Body of pancreas (tissue), 4 donors: ENCODE measurements at places on chromosomes 13 and 19. TPM values are rescaled to one million over a fixed set of nuclear protein-coding genes. Genes with fewer than 3 reads are reported as not detected.
A peak's percentile ranks its signal among the peaks of the same experiment; 100 is the strongest.

Gene DDX49
- 44.2 TPM for total RNA-seq

Gene ZNF625
- total RNA-seq: 2.3 TPM

Gene PRR12
- 8.0 TPM for total RNA-seq

Gene CKM
- not detected for total RNA-seq

Gene NALCN
- 1.6 TPM for total RNA-seq

Gene ADAMTSL5
- 1.3 TPM for total RNA-seq

Gene CARM1
- 11.7 TPM for total RNA-seq

Gene FFAR2
- total RNA-seq: not detected

DNA sequence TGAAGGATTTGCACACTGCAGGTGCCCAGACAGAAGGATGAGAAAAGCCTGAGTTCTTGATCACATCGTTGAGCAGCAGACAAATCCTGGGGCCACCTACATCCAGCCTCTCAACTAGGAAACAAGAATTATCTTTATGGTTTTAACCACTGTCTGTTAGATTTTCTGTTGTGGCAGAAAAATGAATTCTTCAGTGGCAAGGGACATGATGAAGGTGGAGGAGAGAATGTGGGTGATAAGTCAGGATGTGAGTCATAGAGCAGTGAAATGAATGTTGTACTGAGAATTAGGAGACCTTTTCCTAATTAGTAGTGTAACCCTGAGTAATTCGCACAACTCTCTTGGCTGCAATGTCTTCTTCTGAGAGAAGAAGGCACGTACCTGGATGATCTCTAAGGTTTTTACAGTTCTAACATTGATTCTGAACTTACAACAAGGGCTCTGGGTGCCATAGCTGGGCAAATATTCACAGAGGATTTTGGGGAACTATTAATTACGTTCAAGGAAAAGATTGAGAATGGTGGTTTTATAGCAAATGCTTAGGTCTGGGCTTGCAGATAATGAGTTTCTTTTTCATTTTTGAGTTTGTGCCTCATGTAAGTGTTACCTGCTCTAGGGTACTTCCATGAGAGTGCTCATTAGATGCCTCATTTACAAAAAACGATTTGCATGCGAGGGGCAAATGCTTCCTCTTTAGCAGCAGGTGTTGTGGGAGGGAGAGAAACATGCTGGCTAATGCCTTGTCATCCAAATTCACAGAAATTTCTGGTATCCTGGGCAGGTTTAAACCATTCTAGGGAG lies 111.0 kb upstream of the KL start:
- no peaks in the 10 kb centered on the region for H3K4me1 ChIP-seq
- H3K27me3 ChIP-seq: no peaks in the 10 kb centered on the region
- no peak for DNase-seq
- no peak overlapping the region for H3K4me3 ChIP-seq
- H3K36me3 ChIP-seq: no peaks in the 10 kb centered on the region

DNA sequence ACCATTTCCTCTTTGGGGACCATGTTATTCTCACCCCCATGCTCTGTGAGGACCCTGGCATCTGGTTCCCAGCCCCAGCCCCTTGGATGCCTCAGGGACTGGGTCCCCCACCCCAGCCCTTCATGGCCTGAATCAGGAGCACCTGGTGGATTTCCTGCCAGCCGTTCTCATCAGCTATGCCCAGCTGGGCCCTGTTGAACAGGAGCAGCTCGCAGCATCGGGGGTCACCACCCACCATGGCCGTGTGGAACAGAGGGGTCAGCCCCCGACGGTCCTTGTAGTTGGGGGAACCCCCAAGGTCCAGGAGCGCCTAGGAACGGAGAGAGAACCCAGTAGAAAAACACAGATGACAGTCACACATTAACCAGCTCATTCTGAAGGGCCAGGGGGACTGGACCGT lies 7.8 kb downstream of the SHANK1 start:
- no peak overlapping the region for H3K27ac ChIP-seq
- no peak for DNase-seq
- H3K36me3 ChIP-seq: no peaks in the 10 kb centered on the region
- no peaks in the 10 kb centered on the region for H3K4me1 ChIP-seq
- no peak overlapping the region for H3K4me3 ChIP-seq

GRCh38 chr13:79869326-79869725 lies 388.4 kb downstream of the NDFIP2 start:
- H3K36me3 ChIP-seq: no peaks in the 10 kb centered on the region
- H3K27ac ChIP-seq: peak overlapping the region; percentile 36
- no peak overlapping the region for H3K4me3 ChIP-seq
- no peak for DNase-seq

GRCh38 chr13:27374650-27375049 lies 49.8 kb upstream of the GTF3A start:
- no peaks in the 10 kb centered on the region for H3K36me3 ChIP-seq
- H3K4me1 ChIP-seq: peaks cover 61% of the 10 kb centered on the region
- H3K4me3 ChIP-seq: no peak overlapping the region
- peak; percentile 86 for DNase-seq
- H3K27ac ChIP-seq: peak overlapping the region; percentile 84

DNA sequence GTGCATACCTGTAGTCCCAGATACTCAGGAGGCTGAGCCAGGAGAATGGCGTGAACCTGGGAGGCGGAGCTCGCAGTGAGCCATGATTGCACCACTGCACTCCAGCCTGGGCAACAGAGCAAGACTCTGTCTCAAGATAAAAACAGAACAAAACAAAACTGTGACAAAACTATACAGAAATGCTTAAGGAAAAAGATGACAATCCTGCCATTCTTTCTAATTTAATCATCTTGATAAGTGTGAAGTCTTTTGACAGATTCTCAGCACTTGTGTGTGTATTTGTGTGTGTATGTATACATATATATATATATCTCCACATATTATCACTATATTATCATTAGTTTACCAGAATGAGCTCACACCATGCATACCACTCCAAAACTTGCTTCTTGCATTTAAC lies 12.3 kb downstream of the HTR2A start:
- H3K4me3 ChIP-seq: no peak overlapping the region
- DNase-seq: no peak
- no peaks in the 10 kb centered on the region for H3K27me3 ChIP-seq
- no peak overlapping the region for H3K27ac ChIP-seq

DNA sequence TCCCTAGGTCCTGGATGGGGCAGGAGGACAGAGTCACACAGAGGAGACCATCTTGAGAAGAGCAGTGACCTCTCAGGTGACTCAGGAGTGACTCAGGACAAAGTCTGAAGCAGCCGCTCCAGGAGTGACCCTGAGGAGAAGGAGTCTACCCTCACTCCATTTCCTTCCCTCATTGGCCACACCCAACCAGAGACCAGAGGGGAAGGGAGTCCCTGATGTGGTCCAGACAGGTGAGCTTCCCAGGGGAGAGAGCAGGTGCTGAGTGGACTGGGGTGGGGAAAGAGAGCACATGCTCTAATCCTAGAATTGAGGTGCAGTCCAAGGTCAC lies 75.5 kb upstream of the MEDAG start:
- H3K27ac ChIP-seq: no peak overlapping the region
- H3K36me3 ChIP-seq: no peaks in the 10 kb centered on the region
- no peaks in the 10 kb centered on the region for H3K27me3 ChIP-seq
- DNase-seq: no peak
- H3K4me1 ChIP-seq: peaks cover 16% of the 10 kb centered on the region
- H3K4me3 ChIP-seq: no peak overlapping the region

GRCh38 chr13:85543144-85543543 lies 256.1 kb downstream of the SLITRK6 start:
- no peak overlapping the region for H3K27ac ChIP-seq
- H3K4me3 ChIP-seq: no peak overlapping the region
- no peaks in the 10 kb centered on the region for H3K27me3 ChIP-seq
- no peaks in the 10 kb centered on the region for H3K4me1 ChIP-seq
- no peaks in the 10 kb centered on the region for H3K36me3 ChIP-seq

DNA sequence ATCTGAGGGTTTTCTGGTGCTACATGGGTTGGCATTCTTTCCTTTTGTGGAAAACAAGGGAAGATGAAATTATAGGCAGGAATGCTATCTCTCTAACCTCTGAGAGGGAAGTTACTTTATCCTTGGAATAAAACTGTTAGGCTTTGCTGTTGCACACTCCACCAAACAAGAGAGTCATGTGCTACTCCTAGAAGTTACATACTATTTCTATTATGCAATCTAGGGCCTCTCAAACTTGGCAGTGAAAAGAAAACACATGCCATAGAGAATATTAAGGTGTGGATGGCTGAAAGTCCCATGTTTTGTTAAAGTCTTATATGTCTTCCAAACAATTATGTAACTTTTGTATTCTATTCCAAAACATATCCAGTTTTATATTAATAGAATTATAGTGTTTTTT lies 367.9 kb downstream of the SLC7A1 start:
- H3K4me1 ChIP-seq: no peaks in the 10 kb centered on the region
- H3K36me3 ChIP-seq: no peaks in the 10 kb centered on the region
- H3K27me3 ChIP-seq: no peaks in the 10 kb centered on the region
- DNase-seq: no peak
- no peak overlapping the region for H3K27ac ChIP-seq
- H3K4me3 ChIP-seq: no peak overlapping the region

GRCh38 chr13:73168953-73169401 lies 110.2 kb downstream of the KLF5 start:
- H3K4me3 ChIP-seq: no peak overlapping the region
- no peak overlapping the region for H3K27ac ChIP-seq

- DNase-seq: no peak
- no peaks in the 10 kb centered on the region for H3K4me1 ChIP-seq
- no peaks in the 10 kb centered on the region for H3K36me3 ChIP-seq
- H3K4me3 ChIP-seq: no peak overlapping the region
Measured at GRCh38 chr13:30235216-30235615, 72.1 kb downstream of the KATNAL1 start.

- no peak overlapping the region for H3K27ac ChIP-seq
- H3K4me3 ChIP-seq: no peak overlapping the region
- H3K4me1 ChIP-seq: no peaks in the 10 kb centered on the region
- no peaks in the 10 kb centered on the region for H3K36me3 ChIP-seq
Measured at GRCh38 chr13:77415253-77416071, 88.6 kb upstream of the MYCBP2 start.

DNA sequence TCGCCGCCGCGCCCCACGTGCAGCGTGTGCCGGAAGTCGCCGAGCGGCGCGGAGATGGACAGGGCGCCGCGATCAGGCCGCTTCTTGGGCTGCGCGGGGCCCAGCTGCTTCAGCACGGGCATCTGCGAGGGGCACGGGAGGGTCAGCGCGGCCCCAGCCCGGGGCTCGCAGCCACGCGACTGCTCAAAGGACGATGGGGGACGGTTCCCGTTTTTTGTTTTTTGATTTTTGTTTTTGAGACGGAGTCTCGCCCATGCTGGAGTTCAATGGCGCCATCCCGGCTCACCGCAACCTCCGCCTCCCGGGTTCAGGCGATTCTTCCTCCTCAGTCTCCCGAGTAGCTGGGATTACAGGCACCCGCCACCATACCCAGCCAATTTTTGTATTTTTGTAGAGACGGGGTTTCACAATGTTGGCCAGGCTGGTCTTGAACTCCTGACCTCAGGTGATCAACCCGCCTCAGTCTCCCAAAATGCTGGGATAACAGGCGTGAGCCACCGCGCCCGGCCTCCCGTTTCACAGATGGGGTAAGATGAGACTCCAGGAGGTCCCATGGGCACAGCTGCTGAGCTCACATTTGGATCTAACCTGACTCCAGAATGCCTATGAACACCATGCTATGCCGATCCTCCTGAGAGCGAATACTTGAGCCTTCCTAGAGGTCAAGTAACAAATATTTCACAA lies 2.0 kb upstream of the LENG9 start:
- no peak overlapping the region for H3K4me3 ChIP-seq
- H3K27me3 ChIP-seq: no peaks in the 10 kb centered on the region
- DNase-seq: no peak
- H3K36me3 ChIP-seq: peaks cover 4% of the 10 kb centered on the region
- H3K4me1 ChIP-seq: peaks cover 88% of the 10 kb centered on the region

GRCh38 chr19:1672769-1673644 lies 20.6 kb upstream of the TCF3 start:
- no peaks in the 10 kb centered on the region for H3K36me3 ChIP-seq
- H3K4me3 ChIP-seq: no peak overlapping the region
- no peaks in the 10 kb centered on the region for H3K27me3 ChIP-seq
- no peak overlapping the region for H3K27ac ChIP-seq
- peaks cover 44% of the 10 kb centered on the region for H3K4me1 ChIP-seq

DNA sequence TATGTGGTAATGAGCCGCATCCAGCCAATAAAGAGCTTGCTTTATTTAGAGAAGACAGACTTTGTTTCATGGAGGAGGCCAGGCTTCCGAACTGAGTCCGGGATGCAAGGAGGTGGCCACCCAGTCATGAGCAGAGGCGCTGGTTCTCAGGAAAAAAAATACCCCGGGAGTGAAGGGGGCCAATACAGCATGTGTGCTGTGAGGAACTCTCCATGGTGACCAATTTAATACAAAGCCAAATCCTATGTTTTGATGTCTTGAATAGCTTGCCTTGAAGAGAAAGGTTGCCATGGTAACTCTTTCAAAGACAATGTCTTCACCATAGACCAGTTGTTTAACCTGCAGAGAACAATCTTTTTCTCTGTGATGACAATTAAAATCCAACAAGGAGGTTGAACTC lies 43.4 kb upstream of the PDCD5 start:
- DNase-seq: no peak
- no peaks in the 10 kb centered on the region for H3K27me3 ChIP-seq
- H3K27ac ChIP-seq: no peak overlapping the region
- H3K36me3 ChIP-seq: no peaks in the 10 kb centered on the region
- no peaks in the 10 kb centered on the region for H3K4me1 ChIP-seq
